ENCODE measurements at places on chromosomes 2 and 18.
A peak's percentile ranks its signal among the peaks of the same experiment; 100 is the strongest.

DNA sequence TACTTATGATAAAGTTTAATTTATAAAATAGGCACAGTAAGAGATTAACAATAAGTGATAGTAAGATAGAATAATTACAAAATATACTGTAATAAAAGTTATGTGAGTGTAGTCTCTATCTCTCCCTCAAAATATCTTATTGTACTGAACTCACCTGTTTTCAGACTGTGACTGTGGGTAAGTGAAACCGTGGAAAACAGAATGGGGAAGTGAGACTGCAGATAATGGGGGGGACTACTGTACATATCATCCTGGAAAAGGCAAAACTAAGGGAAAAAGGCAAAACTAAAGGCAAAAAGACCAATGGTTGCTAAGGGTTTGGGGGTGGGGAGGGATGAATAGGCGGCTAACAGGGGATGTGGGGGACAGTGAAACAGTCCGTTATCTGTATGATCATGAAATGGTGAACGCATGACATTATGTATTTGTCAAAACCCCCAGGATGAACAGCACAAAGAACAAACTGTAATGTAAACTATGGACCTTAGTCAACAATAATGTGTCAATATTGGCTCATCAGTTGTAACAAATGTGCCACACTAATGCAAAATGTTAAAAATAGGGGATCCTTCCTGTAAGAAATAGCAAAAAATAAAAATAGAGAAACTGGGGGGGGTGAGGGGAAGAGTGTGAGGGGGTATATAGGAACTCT is 93.8 kb downstream of the EPB41L3 start:
- DNase-seq, result no peak

DNA sequence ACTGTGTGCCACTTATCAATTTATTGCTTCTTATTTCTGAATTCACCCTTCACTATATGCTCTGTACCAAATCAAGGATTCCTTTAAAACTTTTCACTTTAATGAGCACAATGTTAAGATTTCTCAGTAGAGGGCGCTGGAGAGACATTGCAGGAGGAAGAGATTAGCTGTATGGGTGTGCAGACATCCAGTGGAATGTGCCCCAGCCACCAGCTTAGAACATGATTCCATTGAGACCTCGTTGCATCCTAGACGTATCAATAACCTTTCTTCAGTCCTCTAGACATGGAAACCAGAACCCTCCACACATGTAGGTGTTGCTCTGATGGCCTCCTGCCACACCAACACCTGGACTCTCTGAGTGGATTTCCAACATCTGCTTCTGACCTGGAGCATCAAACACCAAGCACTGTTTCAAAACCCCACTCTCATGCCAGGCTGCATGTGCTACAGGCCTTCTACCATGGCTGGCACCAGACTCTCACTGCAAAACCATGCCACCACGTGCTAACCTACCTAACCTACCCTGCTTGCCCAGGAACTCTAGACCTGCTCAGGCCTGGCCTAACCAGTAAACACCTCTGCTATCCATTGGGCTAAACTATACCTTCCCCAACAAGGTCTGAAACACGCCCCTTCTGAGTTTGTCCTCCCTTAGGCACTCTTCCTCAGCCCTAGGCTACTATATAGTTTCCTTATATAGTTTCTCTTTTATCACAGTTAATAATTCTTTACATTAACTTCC is 633.2 kb upstream of the PKDCC start:
- peak; percentile 21 for DNase-seq

GRCh38 chr2:157628477-157629415 is at the start of gene ACVR1C:
ACVR1C (minus strand) TSS chr2:157628864; CDS start chr2:157628644, 220 bp downstream.
- DNase-seq, result peak; percentile 43

DNA sequence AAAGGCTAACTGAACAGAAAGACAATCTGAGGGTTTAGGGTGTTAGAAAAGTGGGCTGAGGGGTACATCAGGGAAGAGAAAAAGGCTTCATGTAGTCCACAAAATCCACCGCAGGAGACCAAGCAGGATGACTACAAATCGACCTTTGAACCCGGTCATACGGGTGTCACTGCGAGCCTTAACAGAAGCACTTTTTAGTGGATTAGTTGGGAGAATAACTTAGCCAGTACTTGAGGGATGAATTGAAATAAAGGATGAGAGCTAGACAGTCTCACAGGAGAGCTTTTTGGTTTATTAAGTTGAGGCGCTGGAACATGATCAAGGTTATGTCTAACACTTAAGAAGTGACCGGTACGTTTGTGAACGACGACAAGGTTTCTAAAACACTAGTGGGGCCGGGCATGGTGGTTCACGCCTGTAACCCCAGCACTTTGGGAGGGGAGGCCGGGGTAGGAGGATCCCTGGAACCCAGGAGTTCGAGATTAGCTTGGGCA is 217.7 kb downstream of the MCFD2 start:
- DNase-seq, result no peak
